ENCODE measurements at places on chromosomes 3 and 15.

DNA sequence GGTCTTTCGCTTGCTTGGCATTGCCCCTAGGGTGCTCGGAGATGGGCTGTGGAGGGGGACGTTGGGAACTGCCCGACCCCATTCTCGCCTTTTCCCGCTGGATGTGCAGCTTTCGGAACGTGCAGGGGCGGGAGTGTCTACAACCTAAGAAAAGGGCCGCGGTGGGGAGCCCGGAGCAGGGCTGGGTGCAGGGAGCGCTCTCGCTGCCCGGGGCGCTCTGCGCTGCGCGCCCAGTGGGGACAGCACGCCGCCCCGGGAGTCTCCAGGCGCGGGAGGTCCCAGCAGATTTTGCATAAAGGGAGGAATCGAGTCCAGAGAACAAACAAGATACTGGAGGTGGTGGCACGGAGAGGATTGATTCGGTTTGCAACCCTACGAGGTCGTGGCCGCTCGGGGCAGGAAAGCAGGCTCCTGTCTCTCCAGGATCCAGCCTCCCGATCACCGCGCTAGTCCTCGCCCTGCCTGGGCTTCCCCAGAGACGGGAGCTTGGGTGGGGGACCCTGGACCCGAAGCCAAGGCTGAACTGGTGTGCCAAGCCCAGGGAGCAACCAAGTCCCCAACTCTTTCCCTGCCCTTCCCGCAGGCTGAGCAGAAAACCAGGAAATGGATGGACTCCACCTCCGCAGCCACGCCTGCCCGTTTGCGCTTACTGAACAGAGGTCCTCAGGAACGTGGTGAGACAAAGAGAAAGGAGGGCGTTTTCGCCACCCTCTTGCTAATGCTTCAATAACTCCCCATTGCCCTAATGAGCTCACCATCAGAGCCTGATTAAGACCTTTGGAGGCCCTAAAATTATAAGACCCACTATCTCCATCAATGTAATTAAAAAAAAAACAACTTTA, 59.7 kb downstream of the NOX5 start:
- DNase-seq: peak; percentile 41

GRCh38 chr15:84817466-84818081, 418 bp downstream of the ALPK3 start:
- no peak for DNase-seq

DNA sequence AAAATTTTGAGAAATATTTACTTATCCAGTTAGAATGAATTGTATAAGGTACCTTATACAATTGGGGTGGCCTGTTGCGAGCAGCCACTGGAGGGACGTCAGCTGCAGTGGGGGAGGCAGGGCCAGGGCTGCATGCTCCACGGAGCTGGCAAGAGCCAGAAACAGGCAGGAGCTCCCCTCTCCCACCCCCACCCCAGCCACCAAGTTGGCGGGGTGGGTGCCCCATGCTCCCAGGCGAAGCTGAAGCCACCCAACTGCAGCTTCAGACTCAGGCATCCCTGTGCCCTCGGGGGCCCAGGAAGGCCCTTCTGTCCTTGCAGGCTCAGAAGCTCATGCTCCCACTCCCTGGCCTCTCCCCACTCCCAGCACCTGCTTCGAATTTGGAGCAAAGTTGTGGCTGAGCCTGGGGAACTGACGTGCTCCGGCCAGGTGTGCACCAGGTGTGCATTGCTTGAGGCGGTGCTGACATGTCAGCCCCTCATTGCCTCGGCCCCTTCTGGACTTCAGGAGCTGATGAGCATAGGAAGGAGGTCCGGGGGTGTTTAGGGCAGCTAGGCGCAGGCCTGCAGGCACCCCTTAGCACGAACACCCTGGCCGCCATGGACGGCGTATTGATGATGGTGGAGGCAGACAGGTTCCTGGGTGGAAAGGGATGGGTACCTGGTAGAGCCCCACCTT, 743.8 kb upstream of the GBE1 start:
- DNase-seq: no peak

DNA sequence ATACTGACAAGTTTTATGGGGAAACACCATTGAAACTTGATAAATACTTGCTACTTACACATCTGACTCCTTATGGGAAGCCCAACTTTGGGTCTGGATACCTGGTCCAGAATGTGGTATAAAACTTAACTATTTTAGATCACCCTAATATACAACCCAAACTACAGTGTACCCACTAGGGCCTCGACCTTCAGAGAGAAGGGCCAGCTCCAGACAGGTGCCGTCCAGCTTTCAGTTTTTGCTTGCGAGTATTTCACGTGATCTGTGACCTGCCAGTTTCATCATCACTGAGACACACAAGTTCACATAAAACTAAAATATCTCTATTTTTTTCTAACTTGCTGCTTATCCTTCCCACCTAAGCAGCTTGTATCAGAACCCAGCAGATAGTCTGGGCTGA, 59.3 kb upstream of the RPL35A start:
- DNase-seq: no peak

GRCh38 chr15:66565741-66566144, at the start of gene LCTL:
Gene LCTL, minus strand, starts transcription at chr15:66565998. Its CDS starts 633 bp downstream, at chr15:66565365.
- DNase-seq: no peak

GRCh38 chr3:74347563-74348268, 266.7 kb downstream of the CNTN3 start:
- no peak for DNase-seq

DNA sequence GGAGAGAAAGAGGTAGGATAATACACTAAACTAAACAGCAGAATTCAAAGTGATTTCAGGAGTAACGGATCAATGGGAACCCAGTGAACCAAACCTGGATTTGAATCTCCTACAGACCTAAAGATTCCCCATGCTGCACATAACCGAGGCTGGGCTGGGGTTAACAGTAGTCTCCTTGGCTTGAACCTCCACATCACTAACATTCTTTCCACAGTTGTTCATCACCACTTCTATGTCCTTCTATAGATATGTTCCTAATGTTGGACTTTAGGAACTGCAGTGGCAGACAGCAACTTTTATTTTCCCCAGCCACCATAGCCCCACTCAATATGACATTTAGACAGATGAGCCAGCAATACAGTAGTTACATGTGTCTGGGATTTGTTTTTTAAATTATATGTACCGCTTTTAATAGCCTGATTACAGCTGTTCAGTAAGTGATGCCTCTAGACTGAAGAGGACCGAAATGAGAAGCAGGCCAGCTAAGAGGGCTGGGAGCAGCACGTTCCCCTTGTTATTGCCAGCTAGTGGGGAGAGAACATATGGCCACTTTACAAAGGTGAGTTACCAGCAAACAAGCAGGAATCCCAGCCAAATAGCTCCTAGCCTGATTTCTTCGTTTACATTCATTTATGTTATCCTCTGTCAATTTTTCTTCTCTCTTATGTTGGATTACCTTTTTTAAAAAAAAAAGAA, 472.6 kb upstream of the CDIN1 start:
- DNase-seq: no peak

DNA sequence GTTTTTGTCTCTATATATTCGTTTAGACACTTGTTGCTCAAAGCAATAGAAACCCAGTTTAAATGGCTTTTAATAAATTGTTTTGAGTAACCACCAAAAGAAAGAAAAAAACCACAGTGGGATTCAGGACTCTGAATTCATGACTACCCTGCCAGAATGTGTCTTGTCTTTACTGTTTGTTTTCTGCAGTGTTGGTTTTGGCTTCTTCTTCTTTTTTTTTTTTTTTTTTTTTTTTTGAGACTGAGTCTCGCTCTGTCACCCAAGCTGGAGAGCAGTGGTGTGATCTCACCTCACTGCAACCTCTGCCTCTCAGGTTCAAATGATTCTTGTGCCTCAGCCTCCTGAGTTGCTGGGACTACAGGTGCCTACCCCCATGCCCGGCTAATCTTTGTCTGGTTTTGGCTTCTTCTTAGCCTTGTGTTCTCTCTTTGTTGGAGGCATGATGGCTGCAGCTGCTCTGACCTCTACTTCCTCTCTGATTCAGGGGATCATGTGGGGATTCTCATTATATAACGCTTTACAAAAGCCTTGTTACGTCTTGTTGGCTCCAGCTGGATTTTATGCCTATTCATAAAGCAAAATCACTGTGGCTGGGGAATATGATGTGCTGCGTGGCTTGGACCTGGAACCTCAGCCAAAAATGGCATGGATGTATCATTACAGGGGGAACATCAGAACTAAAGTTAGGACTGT, 54.0 kb downstream of the PLS1 start:
- DNase-seq: no peak

- DNase-seq: no peak
These were observed 3.9 kb upstream of the SAMD7 start for GRCh38 chr3:169907476-169907875.

DNA sequence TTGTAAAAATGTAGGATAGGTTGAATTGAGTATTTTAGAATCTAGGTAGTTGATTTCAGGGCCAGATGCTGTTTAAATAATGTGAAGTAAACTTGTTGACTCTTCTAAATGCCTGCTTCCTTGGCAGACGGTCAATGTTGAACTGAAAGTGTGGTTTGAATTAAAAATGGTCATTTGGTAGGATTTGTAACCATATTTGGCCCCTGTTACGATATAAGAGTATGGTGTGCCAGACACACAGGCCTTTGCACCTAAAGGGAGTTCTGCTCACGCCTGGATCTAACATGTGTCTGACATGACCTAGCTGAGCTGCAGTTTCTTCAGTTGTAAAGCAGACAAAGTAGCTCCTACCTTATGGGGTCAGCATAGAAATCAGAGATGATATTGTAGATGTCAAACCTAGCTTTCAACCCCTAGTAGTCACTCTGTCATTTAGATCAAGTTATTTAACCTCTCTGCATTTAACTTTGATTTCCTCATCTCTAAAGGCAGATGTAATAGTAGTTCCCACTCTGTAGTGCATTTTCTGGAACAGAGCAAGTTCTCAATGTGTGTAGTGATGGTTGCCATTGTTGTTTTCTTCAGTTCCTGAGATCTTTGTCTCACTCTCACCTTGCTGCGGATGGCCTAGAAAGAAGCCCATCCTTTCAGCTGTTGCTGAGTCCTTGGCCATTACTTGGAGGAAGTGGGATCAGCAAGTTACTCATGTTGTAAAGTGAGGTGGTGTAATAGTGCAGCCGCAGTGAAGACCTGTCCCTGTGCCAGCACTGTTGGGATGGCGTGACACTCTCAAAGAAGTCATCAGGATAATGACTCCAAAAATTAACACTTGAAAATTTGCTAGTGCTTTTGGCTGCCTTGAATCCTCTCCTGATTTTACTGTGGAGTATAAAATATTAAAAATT, 90.2 kb downstream of the GHSR start:
- no peak for DNase-seq

GRCh38 chr3:189324538-189325138, 152.9 kb downstream of the TPRG1 start:
- peak; percentile 92 for DNase-seq

DNA sequence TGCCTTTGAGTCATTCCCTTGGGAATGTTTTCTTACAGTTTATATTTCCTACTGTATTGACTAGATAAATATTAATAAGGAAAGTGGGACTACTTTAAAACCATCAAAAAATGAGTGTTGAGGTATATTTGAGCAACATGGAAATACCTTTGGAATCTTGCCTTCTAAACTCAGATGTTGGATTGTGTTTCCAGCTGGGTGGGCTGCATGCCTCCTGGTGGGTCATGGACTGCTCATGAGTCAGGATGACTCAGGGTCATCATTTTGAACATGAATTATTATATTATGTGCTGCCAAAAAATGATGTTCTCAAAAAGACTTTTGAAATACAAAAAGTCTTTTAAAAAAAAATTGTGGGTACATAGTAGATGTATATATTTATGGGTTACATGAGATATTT, 41.1 kb upstream of the APH1B start:
- no peak for DNase-seq

GRCh38 chr3:15498431-15499214, 22.9 kb downstream of the COLQ start:
- DNase-seq: no peak

DNA sequence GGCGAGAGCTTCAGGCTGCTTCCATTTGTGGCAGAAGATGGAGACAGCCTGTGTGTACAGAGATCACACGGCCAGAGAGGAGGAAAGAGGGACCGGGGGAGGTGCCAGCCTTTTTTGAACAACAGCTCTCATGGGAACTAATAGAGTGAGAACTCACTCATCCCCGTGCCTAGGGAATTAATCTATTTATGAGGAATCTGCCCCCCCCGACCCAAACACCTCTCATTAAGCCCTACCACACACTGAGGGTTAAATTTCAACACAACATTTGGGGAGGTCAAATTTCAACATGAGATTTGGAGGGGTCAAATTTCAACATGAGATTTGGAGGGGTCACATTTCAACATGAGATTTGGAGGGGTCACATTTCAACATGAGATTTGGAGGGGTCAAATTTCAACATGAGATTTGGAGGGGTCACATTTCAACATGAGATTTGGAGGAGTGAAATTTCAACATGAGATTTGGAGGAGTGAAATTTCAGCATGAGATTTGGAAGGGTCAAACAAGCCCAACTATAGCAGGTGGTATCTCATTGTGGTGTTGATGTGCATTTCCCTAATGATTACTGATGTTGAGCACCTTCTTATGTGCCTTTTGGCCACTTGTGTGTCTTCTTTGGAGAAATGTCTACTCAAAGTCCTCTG, 20.6 kb upstream of the RFTN1 start:
- no peak for DNase-seq

GRCh38 chr3:105905328-105905727, 36.5 kb upstream of the CBLB start:
- DNase-seq: no peak

GRCh38 chr3:17356585-17356984, 385.8 kb downstream of the TBC1D5 start:
- DNase-seq: no peak

- DNase-seq: no peak
These were observed 141.8 kb downstream of the EEFSEC start for GRCh38 chr3:128294999-128295468.

- DNase-seq: no peak
These were observed 12.1 kb upstream of the GATA2 start for GRCh38 chr3:128504963-128505730.

All from NCI-H510A (cell line).